ENCODE measurements at places on chromosomes 6 and 20.

GRCh38 chr6:107660839-107661238 is 163.3 kb downstream of the SCML4 start:
- no peak for DNase-seq

- DNase-seq: no peak
Observed at GRCh38 chr6:149414821-149415220, 14.8 kb downstream of the SUMO4 start.

DNA sequence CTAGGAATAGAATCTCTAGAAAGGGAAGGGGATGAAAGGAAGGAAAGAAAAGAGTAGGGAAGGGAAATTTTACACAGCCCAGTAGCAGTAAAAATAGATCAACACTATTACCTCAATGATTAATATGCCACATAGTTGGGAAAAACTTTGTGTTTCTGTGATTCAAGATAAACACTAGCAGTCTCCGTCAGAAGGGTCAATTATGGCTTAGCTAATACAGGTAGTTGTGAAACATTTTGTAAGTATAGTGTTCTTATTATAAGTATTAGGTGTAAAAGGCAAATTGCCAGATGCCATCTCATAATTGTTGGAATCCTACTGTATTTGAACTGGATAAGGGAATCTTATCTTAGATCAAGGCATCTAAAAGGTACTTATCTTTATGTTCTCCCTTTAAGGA is 165.7 kb downstream of the MTFR2 start:
- no peak for DNase-seq

- DNase-seq: no peak
Observed at GRCh38 chr6:6674872-6675271, 86.4 kb downstream of the LY86 start.

DNA sequence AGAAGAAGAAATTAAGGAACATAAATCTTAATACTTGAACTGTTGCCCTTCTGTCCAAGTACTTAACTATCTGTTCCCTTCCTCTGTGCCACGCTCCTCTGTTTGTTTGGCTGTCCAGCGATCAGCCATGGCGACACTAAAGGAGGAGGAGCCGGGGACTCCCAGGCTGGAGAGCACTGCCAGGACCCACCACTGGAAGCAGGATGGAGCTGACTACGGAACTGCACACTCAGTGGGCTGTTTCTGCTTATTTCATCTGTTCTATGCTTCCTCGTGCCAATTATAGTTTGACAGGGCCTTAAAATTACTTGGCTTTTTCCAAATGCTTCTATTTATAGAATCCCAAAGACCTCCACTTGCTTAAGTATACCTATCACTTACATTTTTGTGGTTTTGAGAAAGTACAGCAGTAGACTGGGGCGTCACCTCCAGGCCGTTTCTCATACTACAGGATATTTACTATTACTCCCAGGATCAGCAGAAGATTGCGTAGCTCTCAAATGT is 17.1 kb downstream of the IRF4 start:
- DNase-seq: no peak

GRCh38 chr20:24048024-24048611 is 59.5 kb upstream of the GGTLC1 start:
- DNase-seq: no peak

- DNase-seq: no peak
Observed at GRCh38 chr6:109006818-109007217, 87.8 kb downstream of the SESN1 start.

GRCh38 chr20:62899633-62900051 is 26.7 kb downstream of the DIDO1 start:
- no peak for DNase-seq

Measured in stimulated activated CD8-positive, alpha-beta memory T cell treated with anti-CD3 and anti-CD28 coated beads, Interleukin-15, amount 100 ng/mL, for 24 hours (primary cell).